ENCODE measurements at places on chromosomes 3 and 15.

DNA sequence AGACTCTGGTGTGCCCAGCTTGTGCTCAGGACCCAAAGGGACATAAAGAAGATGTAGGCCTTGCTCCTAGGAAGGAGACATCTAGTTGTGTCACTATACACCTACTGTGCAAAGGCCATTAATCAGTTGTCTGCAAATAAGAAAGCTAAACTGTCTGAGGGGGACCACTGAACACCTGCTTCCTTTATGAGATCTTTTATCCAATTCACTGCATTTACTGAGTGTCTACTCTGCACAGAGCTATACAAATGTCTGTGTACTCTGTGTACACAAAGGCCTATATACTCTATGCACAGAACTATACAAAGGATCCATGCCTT lies 124.8 kb downstream of the CTNNB1 start:
- no peak for DNase-seq

- DNase-seq = no peak
Measured at GRCh38 chr3:8266730-8267131, 234.9 kb upstream of the LMCD1 start.

- no peak for DNase-seq
Measured at GRCh38 chr3:62139957-62140356, 233.4 kb downstream of the FEZF2 start.

GRCh38 chr3:45486926-45487325 lies 98.5 kb downstream of the LARS2 start:
- no peak for DNase-seq

GRCh38 chr15:70226337-70226980 lies 128.7 kb upstream of the TLE3 start:
- DNase-seq = no peak
